ENCODE measurements at places on chromosomes 1 and 21.

- H3K36me3 ChIP-seq, result no peaks in the 10 kb centered on the region
- no peak for DNase-seq
- H3K27ac ChIP-seq, result no peak overlapping the region
- no peak overlapping the region for H3K4me3 ChIP-seq
- H3K27me3 ChIP-seq, result no peaks in the 10 kb centered on the region
- no peaks in the 10 kb centered on the region for H3K4me1 ChIP-seq
These were observed 413.2 kb downstream of the PLA2G4A start for GRCh38 chr1:187241971-187242370.

DNA sequence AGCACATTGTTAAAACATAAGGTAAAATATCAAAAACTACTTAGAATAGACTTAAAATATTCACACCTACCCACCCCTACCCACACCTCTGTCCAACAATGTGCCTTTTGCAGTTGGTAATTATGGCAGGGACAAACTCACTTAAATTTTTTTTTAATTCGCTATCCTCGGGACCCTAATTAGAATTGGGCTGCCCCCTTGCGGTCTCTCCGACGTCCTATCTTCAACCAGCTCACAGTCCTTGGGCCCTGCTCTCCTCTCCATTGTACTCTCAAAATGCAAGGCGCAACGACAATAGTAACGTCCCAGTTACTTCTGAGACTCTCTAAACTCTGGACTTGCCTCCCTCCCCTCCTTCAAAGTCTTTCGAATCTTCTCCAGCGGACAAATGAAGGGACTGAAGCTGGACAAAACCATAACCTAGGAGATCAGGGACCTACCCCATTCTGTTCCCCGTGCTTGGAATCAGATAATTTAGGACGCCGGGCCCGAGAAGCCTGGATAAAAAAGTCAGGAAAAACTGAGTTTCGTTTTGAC, 1.1 kb upstream of the CIART start:
- peaks cover 4% of the 10 kb centered on the region for H3K36me3 ChIP-seq
- no peaks in the 10 kb centered on the region for H3K27me3 ChIP-seq
- H3K4me1 ChIP-seq, result peaks cover 7% of the 10 kb centered on the region

- H3K4me3 ChIP-seq, result no peak overlapping the region
- no peaks in the 10 kb centered on the region for H3K36me3 ChIP-seq
- DNase-seq, result no peak
- no peaks in the 10 kb centered on the region for H3K27me3 ChIP-seq
- no peaks in the 10 kb centered on the region for H3K4me1 ChIP-seq
These were observed 328.4 kb downstream of the ZP4 start for GRCh38 chr1:237562242-237562823.

DNA sequence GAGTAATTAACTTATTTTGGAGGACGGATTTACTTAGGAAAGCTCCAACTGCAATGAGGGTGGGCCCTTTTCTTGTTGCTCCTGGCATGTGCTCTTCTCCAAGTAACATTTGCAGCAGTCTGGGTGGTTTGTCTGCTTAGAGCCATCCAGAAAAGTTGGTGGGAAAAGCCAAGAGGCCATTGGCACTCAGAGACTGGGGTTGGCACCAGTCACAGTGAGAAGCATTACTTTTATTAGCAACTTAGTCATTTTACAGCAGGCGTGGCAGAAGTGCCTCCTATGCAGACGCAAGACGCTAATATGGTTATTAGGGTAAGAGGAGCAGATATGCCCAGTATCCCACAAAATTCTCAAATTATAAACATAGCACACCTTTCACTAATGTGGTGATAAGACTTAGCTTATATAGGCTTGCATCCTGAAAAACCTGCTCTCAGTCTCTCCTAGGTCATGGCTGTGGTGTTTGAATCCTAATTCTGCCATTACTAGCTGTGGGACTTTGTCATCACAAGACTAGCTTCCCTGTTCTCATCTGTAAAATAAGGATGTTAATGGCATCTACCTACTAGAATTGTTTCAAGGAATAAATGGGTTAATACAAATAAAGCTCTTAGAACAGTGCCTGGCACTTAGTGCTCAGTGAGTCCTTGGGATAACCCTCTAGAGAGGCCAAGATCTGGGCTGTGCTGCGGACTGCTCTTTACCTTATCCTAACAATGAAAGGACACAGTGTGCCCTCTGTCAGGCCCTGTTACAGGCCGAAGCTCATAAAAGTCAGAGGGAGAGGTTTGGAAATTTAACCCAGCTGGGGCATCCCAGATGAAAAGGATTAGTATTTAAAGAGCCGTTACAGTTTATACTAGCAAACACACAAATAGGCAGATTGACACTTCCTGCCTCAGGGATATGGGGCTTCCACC, 154.6 kb downstream of the ROR1 start:
- H3K4me1 ChIP-seq, result no peaks in the 10 kb centered on the region

- no peak overlapping the region for H3K4me3 ChIP-seq
- H3K4me1 ChIP-seq, result no peaks in the 10 kb centered on the region
- no peak overlapping the region for H3K27ac ChIP-seq
- no peaks in the 10 kb centered on the region for H3K36me3 ChIP-seq
These were observed 192.5 kb downstream of the FOXD2 start for GRCh38 chr1:47630346-47630745.

- no peaks in the 10 kb centered on the region for H3K36me3 ChIP-seq
- DNase-seq, result peak; percentile 23
- H3K4me3 ChIP-seq, result no peak overlapping the region
- H3K4me1 ChIP-seq, result no peaks in the 10 kb centered on the region
These were observed 243.9 kb downstream of the FOXD2 start for GRCh38 chr1:47681735-47682134.

Measured in liver (tissue), 10 donors.